A673 (cell line): ENCODE measurements at places on chromosomes 7 and 10.
A peak's percentile ranks its signal among the peaks of the same experiment; 100 is the strongest.

DNA sequence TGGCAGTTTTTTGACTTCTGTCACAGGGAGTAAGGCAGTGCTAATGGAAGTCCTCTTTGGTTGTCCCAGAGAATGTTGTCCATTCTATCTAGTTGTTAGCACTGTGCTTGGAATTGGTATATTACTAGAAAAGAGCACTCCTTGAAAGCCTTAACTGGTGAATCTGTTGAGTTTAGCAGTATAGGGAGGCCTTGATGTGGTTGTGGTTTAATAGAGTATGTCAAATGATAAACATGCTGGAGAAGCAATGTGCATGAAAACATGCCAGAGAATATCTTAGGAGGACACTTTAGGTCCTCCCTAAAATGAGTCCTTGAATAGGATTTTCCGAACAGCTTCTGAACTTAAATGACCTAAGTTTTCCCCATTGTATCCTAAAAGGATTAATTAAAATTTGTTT, 98.6 kb downstream of the BTRC start:
- DNase-seq: no peak

DNA sequence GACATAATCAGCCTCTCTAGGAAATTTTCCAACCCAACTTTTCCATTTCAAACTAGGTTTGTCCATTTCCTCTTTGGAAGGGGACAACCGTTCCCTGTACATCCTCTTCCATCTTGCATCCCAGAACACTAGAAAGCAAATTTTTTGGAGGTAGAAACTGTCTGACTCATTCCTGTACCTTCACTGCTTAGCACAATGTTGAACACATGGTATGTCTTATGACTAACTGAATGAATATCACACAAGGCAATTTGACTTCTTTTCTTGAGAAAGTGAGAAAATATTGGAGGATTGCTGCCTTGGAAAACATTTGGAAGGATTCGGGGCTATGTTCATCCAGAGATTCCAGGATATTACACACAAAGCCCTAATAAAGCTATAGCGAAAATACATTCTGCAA, 289.1 kb downstream of the FGFR2 start:
- no peak for DNase-seq

- no peak for DNase-seq
Measured at GRCh38 chr7:100122067-100122466, 2.6 kb downstream of the CNPY4 start.

DNA sequence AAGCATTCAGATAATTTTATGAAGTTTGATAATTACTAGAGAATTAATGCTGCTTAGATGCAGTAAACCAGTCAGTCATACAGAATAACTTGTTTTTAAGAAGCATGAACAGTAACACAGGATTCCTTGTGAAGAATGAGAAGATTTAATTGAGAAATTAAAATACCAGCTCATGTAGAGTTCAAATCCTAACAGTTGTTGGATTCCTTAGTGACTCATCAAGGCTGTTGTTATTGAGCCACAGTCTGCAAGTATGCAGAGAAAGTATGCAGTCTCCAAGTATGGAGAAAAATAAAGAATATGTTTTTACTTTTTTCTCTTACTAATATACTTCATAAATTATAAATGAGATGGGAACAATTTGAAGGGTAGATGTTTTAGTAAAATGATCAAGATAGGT, 30.2 kb upstream of the CYP26C1 start:
- DNase-seq: peak; percentile 35

DNA sequence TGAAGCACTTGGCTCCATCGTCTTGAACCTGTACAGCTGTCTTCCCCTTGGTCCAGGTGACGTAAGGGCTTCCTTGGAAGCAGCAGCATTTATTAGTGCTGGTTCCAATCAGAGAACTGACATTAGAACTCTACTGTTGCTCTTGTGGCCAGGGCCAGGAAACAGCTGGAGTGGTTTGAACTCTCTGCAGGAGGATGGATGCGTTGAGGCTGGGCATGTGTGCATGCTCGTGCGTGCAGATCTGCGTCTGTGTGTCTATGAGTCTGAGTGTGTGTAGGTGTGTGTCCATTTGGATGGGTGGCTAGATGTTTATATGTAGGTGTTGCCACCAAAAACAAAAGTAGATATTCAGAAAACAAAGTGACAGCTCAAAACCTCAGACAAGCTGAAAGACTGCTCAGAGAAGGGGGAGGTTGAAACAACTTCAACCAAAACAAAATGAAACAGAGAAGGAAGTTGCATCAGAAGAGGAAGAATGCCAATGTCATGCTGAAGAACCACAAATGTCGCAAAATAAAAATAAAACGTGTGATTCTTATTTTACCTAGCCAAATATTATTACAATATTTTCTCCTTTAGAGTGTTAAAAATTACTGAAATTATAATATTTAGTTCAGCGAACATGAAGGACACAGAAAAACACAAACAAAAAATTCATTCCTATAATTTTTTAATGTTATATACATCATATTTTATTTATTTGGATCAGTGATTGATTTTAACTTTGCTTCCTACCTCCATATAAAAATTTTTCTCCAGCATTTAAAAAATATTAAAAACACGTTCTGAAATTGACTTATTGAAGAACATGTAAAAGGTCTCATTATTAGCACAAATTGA, 96.1 kb upstream of the MKLN1 start:
- DNase-seq: no peak

DNA sequence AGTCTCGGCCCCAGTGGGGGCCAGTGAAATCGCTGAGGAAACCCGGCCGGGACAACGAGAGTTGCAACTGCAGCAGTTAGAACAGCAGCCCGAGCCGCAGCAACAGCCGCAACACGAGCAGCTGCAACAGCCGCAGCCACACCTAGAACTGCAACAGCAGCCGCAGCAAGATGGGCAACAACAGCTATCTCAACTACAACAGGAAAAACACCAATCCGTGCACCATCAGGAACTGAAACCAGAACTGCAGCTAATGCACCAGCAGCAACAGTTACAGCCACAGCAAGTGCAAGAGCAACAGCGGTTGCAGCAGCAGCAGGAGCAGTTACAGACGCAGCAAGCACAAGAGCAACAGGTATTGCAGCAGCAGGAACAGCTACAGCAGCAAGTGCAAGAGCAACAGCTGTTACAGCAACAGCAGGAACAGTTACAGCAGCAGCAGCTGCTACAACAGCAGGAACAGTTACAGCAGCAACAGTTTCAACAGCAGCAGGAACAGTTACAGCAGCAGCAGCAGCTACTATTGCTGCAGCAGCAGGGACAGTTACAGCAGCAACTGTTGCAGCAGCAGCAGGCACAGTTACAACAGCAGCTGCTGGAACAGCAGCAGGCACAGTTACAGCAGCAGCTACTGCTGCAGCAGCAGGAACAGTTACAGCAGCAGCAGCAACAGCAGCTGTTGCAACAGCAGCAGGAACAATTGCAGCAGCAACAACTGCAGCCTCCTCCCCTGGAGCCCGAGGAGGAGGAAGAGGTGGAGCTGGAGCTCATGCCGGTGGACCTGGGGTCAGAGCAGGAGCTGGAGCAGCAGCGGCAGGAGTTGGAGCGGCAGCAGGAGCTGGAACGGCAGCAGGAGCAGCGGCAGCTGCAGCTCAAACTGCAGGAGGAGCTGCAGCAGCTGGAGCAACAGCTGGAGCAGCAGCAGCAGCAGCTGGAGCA, 6.1 kb downstream of the ZNF853 start:
- DNase-seq: no peak

DNA sequence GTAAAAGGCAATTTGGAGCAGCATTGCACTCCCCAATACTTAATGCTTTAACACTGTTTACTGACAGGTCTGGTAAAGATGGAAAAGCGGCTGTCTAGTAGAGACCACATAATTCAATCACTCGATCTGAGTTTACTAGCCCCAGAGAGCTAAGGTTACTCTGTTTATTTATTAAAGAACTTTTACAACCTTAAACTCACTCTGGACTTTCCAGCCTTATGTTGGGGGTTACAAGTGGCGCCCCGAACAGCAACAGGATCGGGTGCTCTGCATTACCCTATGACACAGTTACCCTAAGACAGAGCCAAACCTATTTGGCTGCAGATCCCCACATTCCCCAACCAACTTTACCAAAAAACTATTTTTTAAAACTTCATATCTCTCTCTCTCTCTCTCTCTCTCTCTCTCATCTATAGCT, 43.9 kb downstream of the MRPS24 start:
- DNase-seq: no peak

- peak; percentile 90 for DNase-seq
Measured at GRCh38 chr7:137898839-137899721, 52.3 kb upstream of the DGKI start.

DNA sequence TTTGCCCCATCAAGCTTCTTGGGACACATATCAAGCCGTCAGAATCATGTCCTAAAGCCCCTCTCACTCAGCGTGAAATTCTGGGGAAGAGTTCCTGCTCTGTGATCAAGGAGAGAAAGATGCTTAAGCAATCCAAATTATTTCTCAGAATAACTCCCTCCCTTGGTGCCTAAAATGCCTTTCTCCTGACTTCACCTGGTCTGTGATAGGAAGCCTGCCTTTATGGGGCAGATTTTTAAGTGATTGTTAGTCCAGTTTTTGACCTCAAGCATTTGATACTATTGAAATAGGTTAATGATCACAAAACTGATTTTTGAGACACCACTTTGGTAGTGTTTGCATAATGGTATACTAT, 76.4 kb upstream of the MAGI2 start:
- DNase-seq: no peak
